Hematopoietic multipotent progenitor cell (in vitro differentiated cells): ENCODE measurements at places on chromosomes 7 and 10.

DNA sequence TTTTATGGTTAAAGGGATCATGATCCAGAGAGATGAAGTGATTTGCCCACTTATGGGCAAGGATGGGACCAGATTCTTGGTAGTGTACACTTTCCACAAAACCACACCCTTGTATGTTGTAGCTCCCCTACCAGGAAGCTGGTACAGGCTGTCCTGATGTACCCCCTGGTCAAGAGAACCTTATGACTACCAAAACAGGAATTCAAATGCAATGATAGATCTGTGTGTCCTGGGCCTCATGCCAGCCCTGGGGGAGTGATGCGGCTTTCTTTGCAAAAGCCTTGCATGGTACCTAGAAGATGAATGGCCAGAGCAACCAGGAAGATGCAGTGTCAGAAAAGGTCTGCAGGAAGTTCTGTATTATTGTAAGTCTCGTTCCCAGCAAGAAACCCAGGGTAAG, 94.9 kb upstream of the AGK start:
- no peak for DNase-seq

DNA sequence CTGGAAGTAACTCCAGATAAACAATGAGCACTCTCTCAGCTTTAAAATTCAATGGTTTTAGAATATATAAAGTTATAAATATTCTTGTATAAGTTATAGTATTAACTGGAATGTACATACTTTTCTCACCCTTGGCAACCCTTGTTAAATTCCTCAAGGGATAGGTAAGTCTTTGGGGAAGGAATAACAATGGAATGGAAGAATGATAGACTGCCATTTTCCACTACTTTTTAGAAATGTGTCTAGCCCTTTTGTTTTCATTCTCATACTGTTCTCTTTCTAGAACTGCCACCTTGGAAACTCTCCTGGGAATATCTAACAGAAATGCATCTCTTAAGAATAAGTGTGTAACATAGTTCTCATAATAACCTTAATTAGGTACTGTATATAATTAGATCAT, 8.3 kb downstream of the KIF5B start:
- DNase-seq, result no peak

DNA sequence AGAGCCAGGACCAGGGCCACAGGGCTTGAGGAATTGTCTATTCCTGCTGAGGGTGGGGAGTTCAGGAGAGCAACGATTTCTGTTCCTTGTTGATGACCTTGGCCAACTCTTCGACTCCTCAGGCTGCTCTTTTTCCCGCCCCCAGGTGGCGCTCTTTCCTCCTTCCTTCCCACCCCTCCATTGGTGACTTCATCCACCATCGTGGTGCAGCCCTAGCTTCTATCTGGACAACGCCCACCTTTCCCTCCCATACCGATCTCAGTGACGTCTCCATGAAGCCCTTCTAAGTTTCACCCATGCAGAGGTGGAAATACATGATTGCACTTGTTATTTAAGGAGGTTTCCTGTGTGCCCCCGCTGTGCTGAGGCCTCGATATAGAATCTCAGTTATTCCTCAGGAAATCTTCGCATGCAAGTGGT, 22.1 kb upstream of the CARD11 start:
- peak; percentile 49 for DNase-seq

GRCh38 chr10:51129946-51130544, 55.8 kb downstream of the PRKG1 start:
- no peak for DNase-seq

GRCh38 chr10:127092916-127093315, 103.5 kb downstream of the INSYN2A start:
- DNase-seq, result no peak

- no peak for DNase-seq
Observed at GRCh38 chr7:22694597-22695207, 32.3 kb upstream of the IL6 start.

DNA sequence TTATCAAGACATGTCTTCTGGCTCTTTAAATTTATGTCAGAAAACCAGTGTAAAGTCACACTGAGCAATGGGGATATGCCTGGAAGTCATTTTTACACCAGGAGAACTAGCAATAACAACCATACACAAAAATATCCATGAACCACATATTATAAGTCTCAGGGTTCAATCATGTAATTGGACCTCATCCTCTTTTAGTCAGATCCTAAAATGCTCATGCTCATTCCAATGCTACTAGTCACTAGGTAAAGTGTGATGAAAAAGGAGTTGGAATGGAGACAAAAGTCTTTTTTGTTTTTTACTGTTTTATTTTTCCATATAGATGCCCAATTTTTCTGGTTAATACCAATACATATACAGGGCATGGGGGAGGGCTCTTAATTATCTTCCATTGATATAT, 306.1 kb downstream of the DGKB start:
- DNase-seq, result no peak

DNA sequence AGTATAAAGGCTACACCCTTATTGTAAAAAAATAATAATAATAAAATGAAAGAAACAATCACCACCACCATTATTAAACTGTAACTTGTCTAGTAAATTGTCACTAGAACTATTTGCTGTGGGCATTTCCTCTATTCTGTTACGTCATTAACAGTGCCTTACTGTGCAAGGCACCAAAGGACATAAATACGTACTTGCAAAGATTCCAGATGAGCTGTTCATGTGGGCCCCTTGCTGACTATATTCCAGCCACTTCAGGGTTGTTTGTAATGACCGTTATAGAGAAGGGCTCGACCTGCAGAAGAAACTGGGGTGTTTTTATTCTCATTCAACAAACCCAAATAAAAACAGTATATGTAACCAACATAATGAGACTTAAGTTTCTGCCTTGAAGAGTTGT, 60.4 kb downstream of the KLRG2 start:
- no peak for DNase-seq
